ENCODE measurements at places on chromosomes 7 and 10.

DNA sequence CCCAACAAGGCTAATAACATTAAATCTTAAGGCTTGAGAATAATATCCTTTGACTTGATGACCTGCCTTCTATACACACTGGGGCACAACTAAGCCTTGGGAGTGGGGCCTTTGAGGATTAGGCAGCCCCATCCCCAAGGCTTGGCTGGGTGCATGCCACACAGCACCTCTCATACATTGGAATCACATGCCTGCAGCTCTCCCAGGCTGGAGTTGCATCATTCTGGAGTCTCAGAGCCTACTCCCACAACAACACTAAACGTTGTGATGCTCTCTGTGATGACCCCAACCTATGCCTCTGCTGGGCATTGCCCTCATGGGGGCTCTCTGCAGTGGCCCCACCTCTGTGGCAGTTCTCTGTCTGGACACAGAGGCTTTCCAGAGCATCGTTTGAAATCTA lies 31.9 kb upstream of the SGCE start:
- DNase-seq, result no peak

DNA sequence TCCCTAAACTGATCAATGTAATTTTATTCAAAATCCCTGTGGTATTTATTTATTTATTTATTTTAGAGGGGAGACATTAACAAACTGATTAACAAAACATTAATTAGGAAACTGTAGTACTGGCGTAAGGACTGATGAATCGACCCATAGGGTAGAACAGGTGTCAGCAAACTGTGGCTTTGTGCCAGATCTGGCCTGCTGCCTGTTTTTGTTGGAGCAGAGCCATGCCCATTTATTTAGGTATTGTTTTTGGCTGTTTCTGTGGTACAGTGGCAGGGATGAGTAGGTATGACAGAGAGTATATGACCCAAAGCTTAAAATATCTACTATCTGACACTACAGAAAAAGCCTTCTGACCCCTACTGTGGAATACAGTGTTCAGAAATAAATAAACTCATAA lies 332.5 kb upstream of the ETV1 start:
- peak; percentile 55 for DNase-seq

DNA sequence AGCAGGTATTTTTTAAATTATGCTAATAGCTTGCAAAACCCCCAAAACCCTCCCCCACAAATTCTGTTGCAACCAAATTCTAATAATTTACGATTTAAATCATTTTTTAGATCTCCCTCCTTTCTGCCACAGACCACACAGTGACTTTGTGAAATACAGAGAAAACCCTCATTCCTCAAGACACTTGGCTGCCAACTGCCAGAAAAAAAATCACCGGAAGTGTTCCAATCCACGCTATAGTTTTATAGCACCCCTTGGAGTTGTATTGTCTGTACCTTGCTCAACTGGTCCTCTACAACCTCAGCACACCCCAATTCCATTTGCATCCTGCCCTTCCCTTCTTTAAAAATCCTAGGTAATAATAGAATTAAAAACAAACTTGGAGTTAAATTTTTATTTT lies 560.1 kb downstream of the PARD3 start:
- no peak for DNase-seq

DNA sequence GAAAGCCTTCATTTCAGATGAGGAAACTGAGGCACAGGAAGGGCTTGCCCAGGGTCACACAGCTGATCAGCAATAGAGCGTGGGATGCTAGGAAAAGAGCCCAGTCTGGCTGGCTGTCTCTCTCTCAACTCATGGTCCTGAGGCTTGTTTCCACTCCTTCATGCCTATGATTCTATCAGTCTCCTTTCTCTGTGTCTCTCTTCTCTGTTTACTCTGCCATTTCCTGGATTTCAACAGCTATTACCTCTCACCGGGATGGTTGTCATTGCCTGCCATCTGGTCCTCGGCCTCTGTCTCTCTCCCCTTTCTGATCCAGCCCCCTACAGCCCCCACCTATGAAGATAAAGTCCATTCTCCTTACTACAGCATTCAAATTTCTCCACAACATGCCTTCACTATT lies 93.3 kb upstream of the AGBL3 start:
- DNase-seq, result no peak

GRCh38 chr7:141354251-141354650 lies 197.0 kb upstream of the AGK start:
- no peak for DNase-seq

DNA sequence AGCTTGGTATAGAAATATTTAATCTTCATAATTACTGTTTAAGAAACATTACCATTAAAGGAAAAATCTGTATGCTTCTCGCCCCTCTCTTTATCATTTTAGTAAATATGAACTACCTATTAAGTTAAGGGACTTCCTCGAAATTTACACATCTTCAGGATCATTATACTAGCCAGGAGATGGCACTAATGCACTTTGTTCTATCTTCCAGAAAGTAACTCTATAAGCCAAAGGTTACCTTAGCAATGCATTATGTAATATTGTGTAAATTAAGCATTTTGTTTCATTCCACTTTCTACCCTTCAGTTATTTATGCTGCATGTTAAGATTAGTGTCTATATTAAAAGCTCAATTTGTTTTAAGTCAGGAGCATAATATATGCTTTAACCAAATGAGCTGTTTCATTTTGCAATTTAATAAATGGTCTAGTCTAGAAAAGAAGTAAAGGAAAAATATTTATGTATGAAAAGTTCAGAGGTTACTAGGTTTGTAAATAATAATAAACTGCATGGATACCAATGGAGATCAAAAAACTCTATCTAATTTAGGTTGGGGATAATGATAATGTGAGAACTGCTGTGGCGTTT lies 128.5 kb downstream of the ANKRD7 start:
- no peak for DNase-seq

- peak; percentile 74 for DNase-seq
Observed at GRCh38 chr10:42769673-42770072, 12.9 kb upstream of the BMS1 start.

DNA sequence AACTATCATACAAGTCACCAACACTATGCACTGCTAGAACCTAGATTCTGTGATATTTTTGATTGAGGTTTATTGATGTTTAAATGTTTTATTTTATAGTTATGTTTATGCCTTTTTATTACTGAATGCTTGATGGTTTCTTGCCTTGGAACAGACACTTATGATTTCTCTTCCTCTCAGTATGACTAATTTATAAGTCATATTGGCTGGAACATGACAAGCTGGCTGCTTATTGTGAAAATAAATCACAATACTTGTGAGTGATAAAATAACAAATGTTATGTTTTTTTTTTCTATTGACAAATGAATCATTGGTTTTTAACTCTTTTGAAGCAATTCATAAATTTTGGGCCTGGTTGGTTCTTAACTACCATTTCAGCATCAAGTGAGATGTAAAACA lies 142.0 kb upstream of the MALRD1 start:
- no peak for DNase-seq

DNA sequence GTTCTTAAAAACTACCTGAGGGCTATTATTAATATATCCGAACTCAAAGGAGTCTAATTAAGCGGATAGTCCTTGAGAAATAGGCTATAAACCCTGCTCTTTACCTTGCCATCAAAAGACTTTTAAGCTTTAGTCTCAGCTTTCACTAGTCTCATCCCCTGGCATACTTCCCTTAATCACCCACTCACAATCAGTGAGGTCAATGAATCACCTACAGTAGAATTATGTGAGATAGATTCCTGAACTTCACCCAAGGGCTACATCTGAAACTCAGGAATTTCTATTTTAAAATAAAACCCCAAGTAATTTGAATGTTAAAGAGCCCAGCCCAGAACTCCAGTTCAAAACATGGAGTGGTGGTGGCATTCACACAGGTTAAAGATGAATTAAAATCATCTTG lies 108.7 kb downstream of the ETV1 start:
- no peak for DNase-seq

DNA sequence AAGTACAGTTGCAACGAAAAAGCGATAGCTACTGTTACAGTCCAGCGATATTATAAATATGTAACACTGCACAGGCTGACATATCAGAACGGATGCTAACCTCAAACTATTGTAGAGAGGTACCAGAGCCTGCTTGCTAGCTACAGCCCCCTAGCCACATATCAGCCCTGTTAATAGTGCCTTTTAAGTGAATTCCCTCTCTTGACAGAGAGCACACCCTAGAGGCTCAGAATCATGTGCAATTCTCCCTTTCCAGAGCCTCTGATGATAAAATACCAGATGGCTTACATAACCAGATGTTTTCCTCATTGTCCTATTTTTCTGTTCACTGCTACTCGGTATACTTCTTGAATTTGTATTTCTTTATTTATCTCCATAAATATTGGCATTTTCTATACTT lies 960.7 kb upstream of the CELF2 start:
- DNase-seq, result no peak

- DNase-seq, result no peak
Observed at GRCh38 chr10:68103261-68103878, 5.9 kb upstream of the MYPN start.

DNA sequence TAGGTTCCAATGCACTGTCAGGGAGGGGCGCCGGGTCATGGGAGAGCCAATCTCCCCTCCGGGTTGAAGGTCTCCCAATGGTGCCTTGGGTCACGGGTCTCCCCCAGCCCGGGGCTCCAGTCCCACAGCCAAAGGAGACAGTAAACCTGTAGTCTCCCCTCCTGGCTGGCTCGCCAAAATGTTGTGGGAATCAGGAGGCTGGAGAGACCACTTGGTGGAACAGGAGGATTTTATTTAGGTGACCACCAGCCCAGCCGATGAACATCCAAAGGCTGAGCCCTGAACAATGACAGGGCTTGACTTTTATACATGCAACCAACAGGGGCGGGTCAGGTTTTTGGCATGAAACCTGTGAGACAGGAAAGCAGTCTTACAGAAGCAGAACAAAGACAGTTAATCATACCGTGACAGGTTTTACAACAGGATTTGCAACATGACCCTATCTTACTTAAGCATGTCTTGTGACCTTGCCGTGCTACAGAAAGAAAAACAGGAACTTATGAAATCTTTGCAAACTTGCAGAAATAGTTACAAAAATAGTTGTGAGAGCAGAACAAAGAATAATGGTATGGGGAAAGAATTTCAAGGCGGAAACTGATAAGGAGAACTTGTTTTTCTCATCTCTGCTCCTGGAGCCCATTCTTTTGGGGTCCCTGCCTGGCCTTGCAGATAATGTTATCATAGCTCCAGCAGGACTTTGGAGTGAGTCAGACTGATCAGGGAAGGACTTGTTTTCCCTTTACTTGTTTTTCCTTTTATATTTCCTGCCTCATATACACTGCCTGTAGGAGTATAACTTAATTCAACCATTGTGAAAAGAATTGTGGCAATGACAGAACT lies 7.1 kb downstream of the ERV3-1 start:
- DNase-seq, result no peak

- no peak for DNase-seq
Observed at GRCh38 chr7:142469696-142470543, 212.1 kb upstream of the PRSS58 start.

- DNase-seq, result peak; percentile 60
Observed at GRCh38 chr7:50558294-50559053, 6.7 kb downstream of the DDC start.

DNA sequence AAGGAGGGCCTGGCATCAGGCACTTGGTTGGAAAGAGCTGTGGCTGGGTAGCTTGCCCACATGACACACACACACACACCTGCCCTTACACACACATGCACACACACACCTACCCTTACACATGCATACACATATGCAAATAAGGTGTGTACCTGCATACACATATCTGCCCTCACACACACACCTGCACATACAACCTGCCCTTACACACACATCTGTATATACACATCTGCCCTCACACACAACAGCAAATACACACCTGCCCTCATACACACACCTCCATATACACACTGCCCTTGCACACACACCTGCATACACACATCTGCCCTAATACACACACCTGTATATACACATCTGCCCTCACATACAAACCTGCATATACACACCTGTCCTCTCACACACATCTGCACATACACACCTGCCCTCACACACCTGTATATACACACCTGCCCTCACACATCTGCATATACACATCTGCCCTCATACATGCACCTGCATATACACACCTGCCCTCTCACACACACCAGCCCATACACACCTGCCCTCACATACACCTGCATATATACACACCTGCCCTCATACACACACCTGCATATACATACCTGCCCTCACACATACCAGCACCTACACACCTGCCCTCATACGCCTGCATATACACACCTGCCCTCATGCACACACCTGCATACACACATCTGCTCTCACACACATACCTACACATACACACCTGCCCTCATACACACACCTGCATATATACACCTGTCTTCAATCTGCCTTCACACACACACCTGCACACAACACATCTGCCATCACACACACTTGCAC lies 82.9 kb downstream of the GRID1 start:
- no peak for DNase-seq

- no peak for DNase-seq
Observed at GRCh38 chr10:87643920-87644319, 15.8 kb upstream of the PAPSS2 start.

GRCh38 chr10:112896273-112896672 lies 53.8 kb upstream of the TCF7L2 start:
- no peak for DNase-seq

GRCh38 chr7:24227068-24227467 lies 56.9 kb upstream of the NPY start:
- no peak for DNase-seq

GRCh38 chr10:103790580-103790979 lies 64.8 kb downstream of the SH3PXD2A start:
- DNase-seq, result no peak

- no peak for DNase-seq
Observed at GRCh38 chr7:151809146-151809863, 67.6 kb downstream of the PRKAG2 start.

DNA sequence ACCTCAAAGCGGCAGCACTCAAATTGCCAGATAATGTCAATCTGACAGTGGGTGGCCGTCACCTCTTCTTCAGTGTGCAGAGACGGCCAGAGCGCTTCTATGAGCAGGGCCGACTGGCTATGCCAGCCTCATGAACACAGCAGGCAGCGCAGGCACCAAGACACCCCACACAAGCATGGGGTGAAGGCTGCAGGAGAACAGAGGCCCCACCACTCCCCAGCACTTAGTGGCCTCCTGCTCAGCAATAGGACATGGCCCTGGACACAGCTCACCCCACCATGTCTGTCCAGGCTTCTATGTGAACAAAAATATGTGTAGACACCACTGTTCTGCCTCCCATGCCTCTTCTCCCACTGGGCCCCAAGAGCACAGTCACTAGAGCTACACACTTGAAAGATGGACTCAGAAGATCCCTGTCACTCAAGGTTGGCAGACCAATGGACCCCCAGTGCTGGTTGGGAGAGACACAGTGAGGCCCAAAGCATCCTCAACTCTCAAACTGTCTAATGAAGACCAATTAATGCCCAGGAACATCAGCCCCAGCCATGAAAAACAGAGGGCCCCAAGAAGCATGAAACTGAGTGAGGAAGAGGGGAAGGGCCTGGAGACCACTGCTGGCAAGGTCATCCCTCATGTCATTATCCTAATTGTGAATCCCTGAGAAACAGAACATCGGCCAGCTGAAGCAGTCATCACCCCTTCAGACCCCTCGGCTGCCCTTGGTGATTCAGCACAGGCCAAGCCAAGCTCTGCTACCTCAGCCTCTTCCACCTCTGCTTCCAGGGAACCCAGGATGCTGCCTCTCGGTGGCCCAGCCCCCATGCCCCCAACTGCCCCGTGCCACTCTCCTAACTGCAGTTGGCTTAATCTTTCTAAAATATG lies 77.7 kb downstream of the GRID1 start:
- no peak for DNase-seq

- no peak for DNase-seq
Observed at GRCh38 chr10:63987212-63987611, 466.0 kb downstream of the REEP3 start.
